ENCODE measurements at places on chromosomes 12 and 14. TPM values are rescaled to one million over a fixed set of nuclear protein-coding genes. Genes with fewer than 3 reads are reported as not detected.

OR4E2 gene
- polyA plus RNA-seq = not detected

ACSM4 gene
- not detected for polyA plus RNA-seq

DNA sequence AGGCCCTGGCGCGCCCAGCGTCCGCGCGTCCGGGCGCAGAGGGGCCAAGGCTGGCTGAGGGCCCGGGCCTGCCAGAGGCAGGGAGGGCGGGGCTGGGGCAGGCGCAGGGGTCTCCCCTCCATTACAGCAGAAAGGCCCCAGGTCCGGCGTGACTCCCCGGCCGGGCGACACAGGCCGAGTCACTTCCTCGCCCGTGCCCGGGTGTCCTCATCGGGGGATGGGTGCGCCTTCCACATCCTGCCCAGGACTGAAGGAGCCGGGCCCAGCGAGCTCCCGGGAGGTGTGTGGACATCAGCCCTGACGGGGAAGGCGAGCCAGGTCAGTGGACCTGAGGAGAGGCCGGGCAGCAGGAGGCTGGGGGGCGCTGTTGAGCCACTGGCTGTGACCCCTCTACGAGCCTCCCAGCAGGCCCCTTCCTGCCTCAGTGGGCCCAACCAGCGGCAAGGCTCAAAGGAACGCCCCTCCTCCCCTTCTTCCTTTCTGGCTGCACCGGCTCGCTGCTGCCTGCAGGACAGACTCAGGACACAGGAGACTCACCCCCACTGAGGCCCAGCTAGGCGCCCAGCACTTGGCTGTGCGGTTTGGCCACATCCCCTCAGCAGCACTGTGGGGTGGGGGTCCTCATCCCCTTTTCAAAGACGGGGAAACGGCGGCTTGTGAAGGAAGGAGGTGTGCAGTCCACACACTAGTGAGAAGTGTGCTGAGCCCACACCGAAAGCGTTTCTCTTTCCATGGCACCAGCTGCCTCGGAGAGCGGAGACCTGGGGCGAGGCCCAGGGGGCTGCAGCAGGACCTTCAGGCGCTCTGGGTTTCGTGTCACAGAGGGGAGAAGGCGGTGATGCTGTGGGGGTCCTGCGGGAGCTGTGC is 606 bp downstream of the TNFAIP2 start:
- no peak for DNase-seq

SIX1 gene
- 3.2 TPM for polyA plus RNA-seq

BBS10 gene
- polyA plus RNA-seq = 4.9 TPM

All from BJ (cell line).